ENCODE measurements at places on chromosomes 12 and 14.

- DNase-seq: no peak
Measured at GRCh38 chr14:102731871-102732800, 45.1 kb upstream of the TRAF3 start.

GRCh38 chr12:4279198-4279690 is 5.7 kb downstream of the CCND2 start:
- no peak for DNase-seq

DNA sequence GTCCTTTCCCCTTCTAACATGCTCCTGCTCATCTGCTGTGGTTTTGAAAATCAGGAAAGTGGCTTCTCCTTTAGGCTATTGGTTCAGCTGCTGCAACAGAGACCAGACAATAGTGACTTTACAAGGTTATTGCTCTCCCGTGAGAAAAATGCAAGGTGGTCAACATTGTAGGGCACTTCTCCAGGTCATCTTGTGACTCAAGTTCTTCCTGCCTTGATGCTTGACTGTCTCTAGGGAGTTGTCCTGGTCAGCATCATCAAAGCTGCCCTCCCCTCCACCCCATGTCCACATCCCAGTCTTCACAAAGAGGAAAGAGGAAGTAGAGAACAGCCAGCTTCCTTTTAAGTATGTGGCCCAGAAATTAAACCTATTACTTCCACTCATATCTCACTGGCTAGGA is 3.9 kb upstream of the TMEM63C start:
- no peak for DNase-seq

GRCh38 chr12:74535536-74535935 is 2.1 kb upstream of the ATXN7L3B start:
- no peak for DNase-seq

- peak; percentile 42 for DNase-seq
Measured at GRCh38 chr12:111812881-111813741, 28.9 kb upstream of the MAPKAPK5 start.

GRCh38 chr14:73754911-73755360 is 40.8 kb upstream of the PNMA1 start:
- no peak for DNase-seq

All from CD4-positive, alpha-beta T cell (primary cell).